Frontal cortex (tissue), 4 donors: ENCODE measurements at places on chromosomes 6 and 20.

DNA sequence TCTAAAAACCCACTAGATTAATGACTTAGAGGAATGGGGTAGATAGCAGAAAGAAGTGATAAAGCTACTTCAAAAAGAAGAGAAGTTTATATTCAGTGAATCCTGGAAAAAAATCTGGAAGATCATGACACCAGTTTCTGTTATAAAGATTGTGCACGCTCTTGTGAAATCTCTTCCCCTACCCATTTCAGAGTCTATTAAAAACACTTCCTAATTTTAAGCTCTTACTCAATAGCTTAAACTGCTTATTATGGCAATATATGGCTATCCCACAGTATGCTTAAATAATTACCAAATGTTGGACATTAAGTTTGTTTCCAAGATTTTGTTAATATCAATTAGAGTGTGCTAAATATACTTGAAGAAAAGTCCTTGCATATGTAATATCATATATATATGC is 585.3 kb upstream of the MAN1A1 start:
- no peak for DNase-seq

GRCh38 chr6:5174244-5174643 is 86.5 kb downstream of the LYRM4 start:
- DNase-seq: no peak

GRCh38 chr6:119333707-119334295 is 15.8 kb downstream of the MAN1A1 start:
- DNase-seq: no peak

DNA sequence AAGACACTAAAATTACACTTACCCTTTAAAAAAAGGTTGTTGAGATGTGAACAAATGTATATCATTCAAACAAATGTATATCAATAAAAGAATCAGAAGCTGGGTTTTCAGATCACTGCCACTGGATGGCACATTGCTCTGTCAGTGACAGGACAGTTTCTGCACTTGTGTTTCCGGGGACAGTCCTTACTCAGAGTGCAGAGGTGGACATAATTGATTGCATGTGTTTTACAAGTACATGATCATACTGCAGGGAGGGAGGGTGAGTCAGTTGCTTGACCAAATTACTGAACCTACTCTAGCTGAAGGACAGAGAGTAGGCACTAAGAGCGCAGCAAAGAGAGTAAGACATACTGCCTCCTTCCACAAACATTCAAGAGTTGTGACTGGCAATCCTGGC is 302.3 kb downstream of the TENT5A start:
- DNase-seq: no peak

- DNase-seq: no peak
Observed at GRCh38 chr6:130775411-130776012, 51.7 kb upstream of the SMLR1 start.
